ENCODE measurements at places on chromosomes 5 and 9.

GRCh38 chr5:154851351-154851750 lies 948 bp upstream of the FAXDC2 start:
- DNase-seq = no peak

DNA sequence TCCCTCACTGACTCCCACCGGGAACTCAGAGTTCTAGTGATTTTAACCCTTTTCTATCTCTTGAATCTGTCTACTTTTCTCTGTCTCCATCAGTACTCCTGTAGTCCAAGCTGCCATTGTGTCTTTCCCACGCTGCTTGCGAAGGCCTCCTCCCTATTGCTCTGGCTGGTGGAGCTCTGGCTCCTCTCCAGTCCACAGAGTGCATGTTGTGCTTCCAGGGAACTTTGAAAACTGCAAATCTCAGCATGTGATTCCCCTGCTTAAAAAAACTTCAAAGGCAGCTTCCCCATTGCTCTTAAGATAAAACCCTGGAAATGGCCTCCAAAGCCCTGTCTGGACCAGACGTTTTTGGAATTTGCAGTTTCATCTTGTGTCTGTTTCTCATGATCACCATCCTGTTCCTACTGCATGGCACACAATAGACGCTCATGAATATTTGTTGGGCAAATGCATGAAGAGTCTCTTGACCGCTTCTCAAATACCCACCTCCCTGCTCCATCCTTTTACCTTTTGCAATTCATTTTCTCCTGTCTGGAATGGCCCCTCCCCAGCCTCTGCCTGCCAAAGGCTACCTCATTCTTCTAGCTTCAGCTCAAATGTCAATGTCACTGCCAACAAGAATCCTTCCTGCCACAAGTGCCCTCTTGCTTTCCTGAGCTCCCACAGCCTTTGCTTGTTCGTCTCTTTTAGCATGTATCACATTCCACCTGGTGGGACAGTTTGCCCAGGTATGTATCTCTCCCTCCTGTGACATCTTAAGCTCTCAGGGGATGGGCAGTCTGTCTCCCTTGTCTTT lies 293.2 kb downstream of the ARHGAP26 start:
- DNase-seq = no peak

DNA sequence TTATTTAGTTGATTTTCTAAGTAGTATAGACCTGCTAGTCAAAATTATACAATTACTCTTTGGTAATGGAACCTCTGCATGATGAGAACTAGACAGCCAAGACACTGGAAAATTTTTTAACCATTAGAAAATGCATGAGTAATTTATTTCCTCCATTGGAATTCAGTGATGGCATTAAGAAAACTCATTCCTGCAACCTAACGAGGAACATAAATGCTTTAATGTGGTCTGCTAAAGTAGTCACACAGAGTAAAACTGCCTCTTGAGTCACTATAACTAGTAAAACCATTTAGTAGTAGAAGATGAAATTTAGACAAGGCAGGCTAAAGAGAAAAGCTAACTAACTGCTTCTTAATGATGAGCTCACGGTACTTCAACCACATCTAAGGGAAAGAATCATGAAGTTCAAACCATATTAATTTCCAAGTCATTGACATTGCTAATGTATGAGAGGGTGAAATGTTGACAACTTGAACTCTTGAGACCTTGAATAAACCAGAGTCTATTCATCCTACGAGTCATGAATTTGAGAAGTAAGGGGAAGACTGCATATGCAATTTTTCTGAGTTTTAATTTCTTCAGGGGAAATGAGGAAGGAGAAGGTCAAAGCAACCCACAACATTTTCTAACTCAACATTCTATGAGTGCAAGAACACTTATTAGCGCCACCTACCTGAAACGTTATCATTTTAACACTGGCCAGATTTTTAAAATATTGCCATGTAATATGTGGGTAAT lies 74.4 kb downstream of the GLIS3 start:
- no peak for DNase-seq

- no peak for DNase-seq
These were observed 141.1 kb upstream of the RASEF start for GRCh38 chr9:83204047-83204446.

DNA sequence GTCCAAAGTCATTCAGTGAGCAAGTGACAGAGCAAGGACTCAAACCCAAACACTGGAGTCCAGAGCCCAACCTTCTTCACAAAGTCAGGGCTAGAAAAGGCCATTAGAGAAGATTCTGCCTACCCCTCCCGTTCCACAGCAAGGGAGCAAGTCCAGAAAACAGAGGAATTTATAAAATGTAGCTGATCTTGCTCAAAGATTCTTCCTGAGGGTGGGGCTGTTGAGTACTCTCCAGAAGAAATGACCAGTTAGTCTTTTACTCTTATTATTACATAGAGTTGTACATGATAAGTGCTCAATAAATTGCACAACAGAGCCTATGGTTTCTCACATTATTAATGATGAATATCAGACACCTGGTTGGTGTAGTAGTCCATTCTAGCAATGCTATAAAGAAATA lies 39.3 kb upstream of the HMHB1 start:
- DNase-seq = no peak

Data from CD4-positive, alpha-beta memory T cell (primary cell).